ENCODE measurements at places on chromosomes 2 and 18. TPM values are rescaled to one million over a fixed set of nuclear protein-coding genes. Genes with fewer than 3 reads are reported as not detected.

The SERPINB12 gene
- not detected for total RNA-seq

The CD226 gene
- 0.69 TPM for total RNA-seq

The M1AP gene
- total RNA-seq, result not detected

DNA sequence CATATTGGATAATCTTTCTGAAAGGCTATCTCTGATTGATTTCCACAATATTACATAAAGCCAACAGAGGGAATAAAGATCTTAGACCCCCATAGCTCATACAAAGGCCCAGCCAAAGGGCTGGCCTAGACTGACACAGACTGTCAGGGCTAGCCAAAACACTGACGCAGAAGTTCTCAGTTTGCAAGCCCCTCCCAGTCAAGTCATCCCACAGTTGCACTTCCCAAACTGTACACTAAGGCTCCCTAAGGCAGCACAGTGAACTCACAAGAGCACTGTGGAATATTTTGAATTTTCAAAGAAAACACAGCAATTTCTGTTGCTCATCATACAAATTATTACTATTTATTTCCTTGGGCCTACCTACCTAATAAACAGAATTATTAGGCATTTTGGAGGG is 244.9 kb downstream of the SP3 start:
- DNase-seq, result peak; percentile 13

The DSC2 gene
- total RNA-seq, result 4.8 TPM

DNA sequence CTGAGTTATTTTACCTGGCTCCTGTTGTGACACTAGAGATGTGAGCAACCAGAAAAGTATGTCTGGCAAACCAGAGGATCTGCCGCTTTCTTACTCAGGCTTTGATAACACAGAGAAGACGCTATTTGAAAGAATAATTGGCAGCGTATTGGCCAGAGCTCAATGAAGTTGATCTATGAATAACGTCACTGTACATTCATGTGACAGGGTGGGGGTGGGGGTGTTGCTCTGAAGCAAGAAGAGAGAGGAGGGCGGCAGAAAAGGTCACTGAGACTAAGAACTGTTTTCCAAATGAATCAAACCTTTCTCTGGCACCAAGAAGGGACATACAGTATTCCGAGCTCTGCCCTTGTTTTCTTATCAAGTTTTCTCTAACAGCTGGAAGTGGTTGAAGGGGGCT is 1.7 kb upstream of the ONECUT2 start:
- DNase-seq, result peak; percentile 39

GRCh38 chr18:28365411-28365831 is 188.5 kb upstream of the CDH2 start:
- peak; percentile 93 for DNase-seq

- DNase-seq, result no peak
These were observed 137.0 kb upstream of the ATP5MC3 start for GRCh38 chr2:175318542-175318941.

The SLC38A11 gene
- 0.36 TPM for total RNA-seq

- no peak for DNase-seq
These were observed 42.7 kb downstream of the ZFP36L2 start for GRCh38 chr2:43183743-43184142.

GRCh38 chr2:240207661-240208060 is 67.2 kb upstream of the OTOS start:
- no peak for DNase-seq

The AQP12B gene
- not detected for total RNA-seq

The FAM124B gene
- not detected for total RNA-seq

The KCNG2 gene
- not detected for total RNA-seq

DNA sequence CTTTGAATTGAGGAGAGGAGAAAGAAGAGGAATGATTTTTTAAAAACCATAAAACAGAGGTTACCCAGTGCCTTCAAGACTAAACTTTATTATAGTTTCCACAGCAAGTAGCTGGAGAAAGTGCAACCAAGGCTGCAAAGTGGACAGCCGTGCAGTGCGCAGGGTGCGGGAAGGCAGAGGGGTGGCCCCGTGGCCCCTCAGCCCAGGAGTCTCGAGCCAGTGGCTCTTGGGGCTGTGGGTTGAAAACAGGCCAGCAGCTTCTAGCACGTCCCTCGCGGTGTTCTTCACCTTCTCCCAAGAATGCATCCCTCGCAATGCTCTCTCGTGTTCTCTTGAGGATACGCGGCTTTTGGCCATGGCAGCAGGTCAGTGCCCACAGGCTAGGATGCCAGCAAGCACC is 28.5 kb upstream of the ALKAL2 start:
- no peak for DNase-seq

DNA sequence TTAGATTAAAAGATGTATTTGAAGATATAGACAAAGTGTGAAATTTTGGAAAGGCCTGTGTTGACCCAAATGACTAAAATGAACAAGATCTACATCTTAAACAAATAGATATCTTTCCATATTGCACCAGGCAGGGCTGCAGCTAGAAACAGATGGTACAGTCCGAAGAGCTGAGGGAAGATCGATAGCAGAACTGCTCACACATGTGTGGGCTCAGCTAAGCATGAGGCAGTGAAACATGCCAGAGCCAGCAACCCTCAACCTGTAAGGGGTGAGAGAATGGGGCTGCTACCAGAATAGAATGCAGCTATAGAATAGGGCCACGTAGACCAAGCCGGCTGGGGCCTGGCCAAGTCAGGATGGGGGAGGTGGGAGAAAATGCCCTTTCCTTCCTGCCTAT is 87.8 kb downstream of the SLC5A7 start:
- DNase-seq, result no peak

DNA sequence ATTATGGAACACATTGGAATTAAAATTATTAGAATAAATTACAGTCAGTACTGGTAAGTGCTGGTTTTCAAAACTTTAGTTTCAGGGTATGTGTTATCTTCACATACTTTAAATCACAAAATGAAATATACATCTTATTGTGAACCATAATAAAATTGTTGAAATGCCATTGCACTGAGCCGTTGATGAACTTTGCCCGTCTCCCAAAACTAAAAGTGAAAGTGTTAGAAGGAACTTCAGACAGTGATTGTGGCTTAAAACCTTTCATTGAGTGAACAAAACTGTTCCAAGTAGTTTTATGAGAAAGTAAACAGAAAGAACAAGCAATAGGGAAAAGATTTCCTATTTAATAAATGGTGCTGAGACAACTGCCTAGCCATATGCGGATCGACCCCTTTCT is 811.6 kb downstream of the PLCL1 start:
- DNase-seq, result no peak

The GALNT1 gene
- total RNA-seq, result 25.0 TPM

DNA sequence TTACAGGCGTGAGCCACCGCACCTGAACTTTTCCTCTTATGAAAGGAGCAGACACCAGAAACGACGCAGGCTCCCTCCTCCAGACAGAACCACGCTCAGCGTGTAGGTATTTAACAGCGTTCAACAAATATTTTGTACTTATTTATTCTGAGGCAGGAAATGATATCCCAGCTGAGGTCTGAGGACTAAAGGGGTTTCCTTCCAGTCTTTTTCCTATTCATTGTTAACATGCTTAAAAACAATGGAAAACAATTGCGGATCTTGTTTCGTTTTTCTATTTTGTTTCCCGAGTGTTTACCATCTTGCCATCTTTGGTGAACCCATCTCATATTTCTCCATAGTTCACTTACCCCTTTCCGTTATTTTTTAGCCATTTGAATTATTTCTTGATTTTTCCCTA is 43.7 kb upstream of the FOSL2 start:
- DNase-seq, result no peak

Data from PC-3 (cell line).